Stimulated activated CD4-positive, alpha-beta T cell treated with anti-CD3 and anti-CD28 coated beads, TNF-alpha, amount 100 ng/mL, for 4 hours (primary cell): ENCODE measurements at places on chromosomes 4 and X.

DNA sequence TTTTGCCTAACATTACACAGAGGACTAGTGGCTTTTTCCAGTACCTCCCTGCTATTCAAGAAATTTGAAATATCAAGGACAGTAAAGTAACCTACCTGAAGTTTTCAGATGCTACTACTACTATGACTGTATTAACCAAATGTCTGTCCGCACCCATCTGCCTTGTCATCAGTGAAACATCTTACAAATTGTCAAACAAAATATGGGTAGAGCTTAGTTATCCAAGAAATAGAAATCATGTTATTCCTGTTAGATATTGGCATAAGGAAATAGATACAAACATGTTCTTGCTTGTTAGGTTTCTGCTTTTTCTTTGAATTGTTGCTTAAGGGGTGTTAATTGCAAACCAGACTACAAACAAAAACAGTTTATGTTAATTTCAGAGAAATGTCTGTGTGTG lies 63.9 kb downstream of the PLS3 start:
- DNase-seq: no peak

DNA sequence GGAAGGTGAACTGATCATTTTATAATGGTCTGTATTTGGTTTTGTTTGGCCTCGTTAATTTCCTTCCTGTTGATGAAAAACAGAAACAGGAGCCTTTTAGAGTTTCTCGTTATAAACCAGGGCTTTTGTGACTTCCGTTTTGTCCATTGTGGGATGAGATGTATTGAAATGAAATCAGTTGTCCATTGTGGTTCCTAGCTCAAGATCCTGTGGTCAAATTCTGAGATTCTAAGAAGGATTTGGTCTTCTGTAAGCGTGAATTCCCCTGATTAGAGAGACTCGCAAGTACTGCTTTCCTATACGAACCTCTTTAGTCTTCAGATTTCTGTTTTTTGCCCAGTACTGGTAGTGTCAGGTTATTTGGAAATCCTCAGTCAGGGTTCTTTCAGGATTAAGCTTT lies 101.7 kb downstream of the RAPGEF2 start:
- no peak for DNase-seq

- DNase-seq: no peak
Observed at GRCh38 chr4:14064984-14065383, 437.5 kb upstream of the BOD1L1 start.

DNA sequence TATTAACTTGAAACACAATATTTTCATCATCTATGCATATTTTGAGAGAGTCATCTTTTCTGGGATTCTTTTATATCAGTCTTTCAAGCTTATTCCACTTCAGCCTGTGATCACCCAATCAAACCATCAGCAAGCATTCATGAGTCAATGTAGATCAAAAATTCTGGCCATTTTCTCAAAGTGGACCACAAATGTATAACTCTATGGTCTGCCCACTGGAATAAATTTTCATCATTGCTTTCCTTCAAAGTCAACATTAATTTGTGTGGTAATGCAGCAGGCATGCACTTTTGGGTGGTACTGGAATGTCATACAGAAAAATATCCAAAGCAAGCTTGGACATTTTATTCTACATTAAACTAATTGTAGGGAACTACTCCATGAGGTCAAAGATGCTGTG lies 1013.0 kb downstream of the STIM2 start:
- DNase-seq: no peak

- no peak for DNase-seq
Observed at GRCh38 chr4:144738649-144739048, 92.7 kb downstream of the HHIP start.

- DNase-seq: no peak
Observed at GRCh38 chrX:19448077-19448476, 67.2 kb downstream of the MAP3K15 start.

DNA sequence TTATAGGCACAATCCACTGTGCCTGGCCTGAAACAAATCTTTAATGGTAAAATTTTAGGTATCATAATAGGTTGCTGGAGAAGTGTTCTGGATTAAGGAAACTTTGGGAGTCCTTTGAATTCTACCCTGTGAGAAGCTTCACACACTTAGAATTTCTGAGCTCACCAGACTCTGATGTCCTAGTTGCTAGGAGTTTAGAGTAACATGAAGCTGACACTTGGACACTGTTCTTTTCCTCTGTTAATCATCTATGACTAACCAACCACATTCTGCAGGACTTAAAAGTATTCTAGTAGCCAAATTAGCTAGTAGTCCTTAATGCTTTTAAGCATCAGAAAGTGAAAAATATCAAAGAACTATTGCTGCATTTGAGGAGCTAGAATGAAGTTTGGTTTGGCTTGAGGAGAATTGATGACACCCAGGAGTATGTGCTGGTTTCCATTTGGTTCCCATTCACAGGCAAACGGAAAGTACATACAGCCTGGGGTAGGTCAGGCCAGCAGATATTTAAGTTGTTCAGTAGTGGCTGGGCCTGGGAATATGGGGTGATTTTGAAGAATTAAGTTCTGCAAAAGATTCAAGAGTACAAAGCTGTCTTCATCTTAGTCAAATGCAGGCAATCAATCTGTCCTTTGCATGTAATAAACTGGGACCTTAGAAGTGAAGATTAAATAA lies 38.8 kb upstream of the IGFBP7 start:
- DNase-seq: no peak

- DNase-seq: no peak
Observed at GRCh38 chr4:127641524-127641923, 8.8 kb downstream of the INTU start.

DNA sequence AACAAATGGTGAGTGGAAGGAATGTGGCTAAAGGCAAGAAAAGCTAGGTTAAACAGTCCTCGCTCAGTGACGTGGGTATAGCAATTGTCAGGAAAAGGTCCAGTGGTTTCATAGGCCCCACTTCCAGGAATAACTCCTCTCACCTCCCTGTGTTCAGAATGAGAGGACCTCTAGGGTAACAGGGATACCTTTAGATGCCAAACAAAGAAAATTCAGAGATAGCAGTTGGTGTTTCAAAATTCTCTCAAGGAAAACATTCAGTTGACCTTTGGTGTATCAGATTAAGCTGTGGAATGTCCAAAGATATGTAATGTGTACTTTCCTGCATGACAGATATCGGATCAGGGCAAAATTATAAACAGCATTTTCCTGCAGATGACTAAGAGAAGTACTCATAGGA lies 155.9 kb downstream of the ARHGAP6 start:
- no peak for DNase-seq

DNA sequence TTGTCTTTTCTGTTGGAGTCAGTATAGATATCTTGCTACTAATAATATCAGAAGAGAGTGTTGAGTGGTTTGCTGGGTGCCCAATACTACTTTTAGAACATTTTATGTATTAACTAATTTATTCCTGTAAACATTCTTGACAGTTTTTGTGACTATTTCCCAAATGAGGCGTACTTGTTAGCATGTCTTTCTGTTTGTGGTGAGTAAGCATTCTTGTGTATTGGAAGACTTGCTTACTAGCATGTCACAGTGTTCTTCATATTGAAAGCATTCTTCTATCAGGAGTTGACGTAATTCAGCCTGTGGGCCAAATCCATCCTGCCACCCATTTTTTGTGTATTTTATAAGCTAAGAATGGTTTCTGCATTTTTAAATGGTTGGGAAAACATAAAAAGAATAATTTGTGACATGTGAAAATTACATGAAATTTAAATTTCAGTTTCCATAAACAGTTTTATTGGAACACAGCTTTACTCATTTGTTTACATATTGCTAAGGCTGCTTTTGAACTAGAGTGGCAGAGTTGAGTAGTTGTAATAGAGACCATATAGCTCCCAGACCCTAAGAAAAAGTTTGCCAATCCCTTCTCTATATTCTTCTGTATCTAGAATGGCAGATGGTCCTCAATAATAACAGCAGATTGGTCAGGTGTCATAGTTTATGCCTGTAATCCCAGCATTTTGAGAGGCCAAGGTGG lies 20.4 kb downstream of the REPS2 start:
- DNase-seq: no peak

GRCh38 chrX:12956704-12957534 lies 18.0 kb upstream of the TMSB4X start:
- DNase-seq: no peak

DNA sequence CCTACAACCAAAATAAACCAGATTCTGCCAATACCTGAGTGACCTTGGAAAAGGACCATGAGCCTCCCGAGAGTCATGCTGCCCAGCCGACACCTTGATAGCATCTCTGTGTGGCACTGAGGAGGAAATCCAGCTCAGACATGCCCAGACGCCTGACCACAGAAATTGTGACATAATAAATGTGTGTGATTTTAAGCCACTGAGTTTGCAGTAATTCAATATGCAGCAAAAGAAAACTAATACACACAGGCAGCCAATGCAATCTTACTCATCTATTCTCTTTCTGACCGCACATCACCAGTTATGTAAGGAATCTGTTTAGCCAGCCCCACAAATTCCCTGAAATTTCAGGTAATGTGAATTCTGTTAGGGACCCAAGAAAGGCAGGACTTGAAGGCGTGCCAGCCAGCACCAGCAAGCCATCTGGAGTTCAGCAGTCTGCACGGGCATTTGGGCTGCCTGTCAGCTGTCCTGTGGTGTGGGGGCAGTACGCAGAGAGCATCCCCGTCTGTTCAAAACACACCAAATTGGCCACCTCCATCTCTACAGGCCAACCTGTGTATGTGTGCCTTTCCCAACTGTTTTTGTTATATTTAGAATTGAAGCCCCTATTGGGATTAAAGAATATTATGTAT lies 176.4 kb downstream of the NLGN4X start:
- no peak for DNase-seq

DNA sequence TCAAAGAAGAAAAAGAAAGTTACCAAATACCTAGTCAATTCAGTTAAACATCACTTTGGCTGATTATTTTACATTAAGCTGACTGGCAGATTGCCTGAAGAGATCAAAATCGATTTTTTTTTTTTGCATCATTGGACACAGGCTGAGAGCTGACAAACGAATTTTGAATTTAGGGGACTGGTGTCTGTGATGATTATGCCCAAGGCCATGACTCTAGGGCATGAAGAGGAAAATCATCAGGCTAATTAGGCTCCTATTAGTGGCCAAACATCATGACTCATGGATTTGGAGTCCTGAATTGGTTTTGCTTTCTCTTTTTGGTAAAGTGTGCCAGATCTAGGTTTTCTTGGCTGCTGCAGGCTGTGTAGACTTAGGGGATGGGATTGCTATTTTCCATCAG lies 829.3 kb upstream of the LCORL start:
- no peak for DNase-seq

DNA sequence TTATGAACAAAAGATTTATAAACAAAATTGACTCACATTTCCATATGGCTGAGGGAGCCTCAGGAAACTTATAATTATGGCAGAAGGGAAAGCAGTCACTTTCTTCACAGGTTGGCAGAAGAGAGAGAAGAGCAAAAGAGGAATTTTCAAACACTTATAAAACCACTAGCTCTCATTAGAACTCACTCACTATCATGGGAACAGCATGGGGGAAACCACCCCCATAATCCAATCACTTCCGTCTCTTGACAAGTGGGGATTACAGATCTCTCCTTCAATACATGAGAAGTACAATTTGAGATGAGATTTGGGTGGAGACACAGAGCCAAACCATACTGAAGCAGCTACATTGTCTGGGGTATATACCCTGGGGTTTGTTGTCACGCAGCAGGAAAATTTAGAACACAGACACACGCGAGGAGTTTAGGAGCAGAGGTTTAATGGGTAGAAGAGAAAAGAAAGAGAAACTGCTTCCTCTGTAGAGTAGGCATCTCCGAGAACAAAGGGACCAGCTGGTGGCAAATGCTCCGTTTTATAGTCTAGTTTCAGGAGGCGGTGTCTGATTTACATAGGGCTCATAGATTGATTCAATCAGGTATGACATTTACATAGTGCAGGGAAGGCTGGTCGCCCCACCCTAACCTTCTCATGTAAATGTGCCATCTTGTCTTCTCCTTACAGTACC lies 2277.7 kb upstream of the AGA start:
- DNase-seq: no peak

DNA sequence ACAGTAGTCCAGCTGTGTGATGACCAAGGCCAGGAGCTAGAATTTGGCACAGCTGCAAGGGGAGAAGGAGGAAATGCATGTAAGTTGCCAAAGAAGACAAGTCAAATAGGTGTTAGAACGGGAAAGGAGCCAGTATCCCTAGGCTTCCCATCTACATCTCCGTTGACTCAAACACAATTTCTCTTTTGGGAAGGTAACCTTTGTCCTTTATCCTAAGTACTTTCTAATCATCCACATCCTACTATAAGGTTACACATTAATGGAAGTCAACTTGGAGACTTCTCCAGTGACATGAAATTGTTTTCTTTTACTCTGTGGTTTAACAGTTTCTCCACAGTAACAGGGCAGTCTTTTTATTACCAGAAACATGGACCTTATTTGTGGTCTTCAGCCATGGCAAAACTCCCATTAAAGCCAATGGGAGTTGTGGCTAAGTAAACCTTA lies 620.0 kb downstream of the ANKRD50 start:
- no peak for DNase-seq

DNA sequence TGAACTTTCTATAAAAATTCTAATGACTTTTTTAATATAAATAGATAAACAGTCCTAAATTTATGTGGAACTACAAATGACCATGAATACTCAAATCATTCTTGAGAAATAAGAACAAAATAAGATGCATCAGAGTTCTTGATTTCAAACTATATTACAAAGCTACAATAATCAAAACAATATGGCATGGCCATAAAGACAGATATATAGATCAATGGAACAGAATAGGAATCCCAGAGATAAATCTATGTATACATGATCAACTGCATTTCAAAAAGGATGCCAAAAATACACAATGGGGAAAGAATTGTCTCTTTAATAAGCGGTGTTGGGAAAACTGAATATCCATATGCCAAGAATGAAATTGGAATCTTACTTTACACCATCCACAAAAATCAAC lies 98.4 kb upstream of the IL15 start:
- DNase-seq: no peak
